Stimulated activated CD4-positive, alpha-beta T cell treated with anti-CD3 and anti-CD28 coated beads, Interleukin-12 subunit alpha, Interleukin-12 subunit beta, amount 100 ng/mL, for 24 hours (primary cell): ENCODE measurements at places on chromosomes 11 and 22.

GRCh38 chr11:46162700-46163099 lies 41.4 kb upstream of the PHF21A start:
- no peak for DNase-seq

- no peak for DNase-seq
Observed at GRCh38 chr22:20389288-20389687, 4.7 kb upstream of the ZNF74 start.

DNA sequence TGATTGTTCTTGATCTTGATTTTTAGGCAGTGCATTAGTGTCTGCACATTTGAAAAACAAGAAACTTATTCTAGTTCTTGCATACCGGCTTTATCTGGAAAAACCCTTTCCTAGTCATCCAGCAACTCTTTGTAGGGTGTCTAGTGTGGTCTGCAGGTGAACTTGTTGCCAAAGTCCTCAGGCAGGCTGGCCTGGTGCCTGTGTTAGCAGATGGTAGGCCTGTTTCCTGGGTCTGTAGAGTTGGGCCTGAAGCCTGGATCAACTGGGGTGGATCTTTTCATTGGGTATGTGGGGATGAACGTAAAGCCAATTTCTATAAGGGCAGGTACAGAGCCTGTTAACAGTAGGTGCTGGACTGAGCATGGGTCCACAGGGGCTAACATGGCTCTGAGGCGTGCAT lies 5.6 kb upstream of the GLYATL1 start:
- no peak for DNase-seq

GRCh38 chr22:25403811-25404471 lies 160.5 kb upstream of the GRK3 start:
- no peak for DNase-seq

DNA sequence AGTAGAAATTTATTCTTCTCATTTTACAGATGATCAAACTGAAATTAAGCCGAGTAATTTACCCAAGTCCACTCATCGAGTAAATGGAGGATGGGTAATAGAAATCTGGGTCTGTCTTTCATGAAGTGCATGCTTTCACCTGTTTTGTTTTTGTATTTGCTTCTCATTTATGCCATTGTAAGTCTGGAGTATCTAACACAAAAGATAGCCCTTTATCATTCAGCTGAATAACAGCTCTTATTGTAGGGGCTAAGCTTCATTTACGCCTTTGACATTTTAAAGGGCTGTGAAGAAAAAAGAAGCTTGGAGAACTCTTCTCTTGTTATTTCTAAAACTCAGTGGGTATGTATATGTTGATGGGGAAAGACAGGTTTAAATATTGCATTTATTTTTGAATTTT lies 1196.2 kb upstream of the TENM4 start:
- no peak for DNase-seq

GRCh38 chr11:118497831-118498230 lies 29.4 kb upstream of the TTC36 start:
- no peak for DNase-seq
